ENCODE measurements at places on chromosomes 16 and 17.

GRCh38 chr16:29664091-29664921 lies 1.3 kb downstream of the SPN start:
- no peaks in the 10 kb centered on the region for H3K27me3 ChIP-seq
- H3K4me3 ChIP-seq = no peak overlapping the region
- peaks cover 12% of the 10 kb centered on the region for H3K4me1 ChIP-seq
- H3K27ac ChIP-seq = no peak overlapping the region

- DNase-seq = no peak
- no peak overlapping the region for H3K4me3 ChIP-seq
- no peaks in the 10 kb centered on the region for H3K36me3 ChIP-seq
- H3K4me1 ChIP-seq = no peaks in the 10 kb centered on the region
- H3K27me3 ChIP-seq = no peaks in the 10 kb centered on the region
Measured at GRCh38 chr16:57345666-57346204, 12.8 kb upstream of the CCL22 start.

DNA sequence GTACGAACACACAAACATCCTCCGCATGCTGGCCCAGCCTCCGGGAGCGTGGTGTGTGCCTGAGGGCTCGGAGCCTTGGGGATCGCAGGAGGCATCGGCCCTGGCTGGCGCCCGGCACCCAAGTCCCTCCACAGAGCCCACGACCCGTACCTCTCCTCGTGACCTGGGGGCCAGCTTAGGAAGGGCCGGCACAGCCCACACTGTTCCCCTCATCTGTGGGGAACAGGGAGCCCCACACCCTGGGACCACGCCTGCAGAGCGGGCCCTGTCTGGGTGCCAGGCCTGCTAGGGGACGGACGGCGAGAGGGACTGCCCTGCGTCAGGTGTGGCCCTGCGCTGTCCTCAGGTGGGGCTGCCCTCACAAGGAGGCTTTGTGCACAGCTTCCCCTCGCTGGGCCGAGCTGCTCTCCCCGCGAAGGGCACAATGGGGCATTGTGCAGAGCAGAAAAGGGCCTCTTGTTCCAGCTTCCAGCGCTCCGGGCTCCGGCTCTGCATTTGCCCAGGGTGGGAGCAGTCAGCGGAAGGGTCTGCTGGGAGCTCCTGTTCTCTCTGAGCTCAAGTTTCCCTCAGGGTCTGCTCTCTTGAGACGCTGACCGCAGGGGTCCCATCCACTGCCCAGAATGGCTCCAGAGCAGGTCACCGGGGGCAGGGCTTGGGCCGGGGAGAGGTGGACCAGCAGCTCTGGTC lies 1.7 kb upstream of the LMF1 start:
- peaks cover 9% of the 10 kb centered on the region for H3K4me1 ChIP-seq
- no peak overlapping the region for H3K27ac ChIP-seq
- H3K36me3 ChIP-seq = no peaks in the 10 kb centered on the region
- no peaks in the 10 kb centered on the region for H3K27me3 ChIP-seq
- no peak for DNase-seq

GRCh38 chr16:426906-427249 lies 1.4 kb downstream of the RAB11FIP3 start:
- H3K27ac ChIP-seq = no peak overlapping the region
- H3K4me1 ChIP-seq = peaks cover 18% of the 10 kb centered on the region
- H3K27me3 ChIP-seq = peaks cover 17% of the 10 kb centered on the region
- peaks cover 2% of the 10 kb centered on the region for H3K36me3 ChIP-seq
- DNase-seq = no peak
- peak overlapping the region; percentile 25 for H3K4me3 ChIP-seq

DNA sequence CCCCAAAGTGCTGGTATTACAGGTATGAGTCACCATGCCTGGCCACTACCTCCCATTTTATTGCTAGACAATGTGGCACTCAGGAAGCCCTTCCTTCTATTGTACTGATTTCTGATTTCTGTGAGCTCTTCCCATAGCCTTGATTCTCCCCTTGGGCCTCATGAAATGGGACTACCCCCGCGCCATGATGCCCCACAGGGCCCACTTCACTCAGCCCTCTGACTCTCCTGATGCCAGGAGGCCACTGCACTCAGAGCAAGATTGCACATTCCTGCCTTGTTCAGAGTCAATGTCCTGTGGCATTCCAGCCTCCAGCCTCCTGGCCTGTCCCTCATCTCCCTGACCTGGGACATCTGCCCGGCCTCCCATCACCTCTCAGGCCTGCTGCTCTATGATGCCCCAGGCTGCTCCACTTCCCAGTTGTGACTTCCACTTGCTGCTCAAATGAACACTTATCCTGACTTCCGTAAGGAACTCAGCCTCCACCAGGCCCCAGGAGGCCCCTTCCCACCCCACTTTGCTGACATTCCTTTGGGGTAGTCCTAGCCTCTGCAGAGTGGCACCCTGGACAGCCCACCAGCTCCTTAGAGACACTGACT lies 66.6 kb upstream of the KSR1 start:
- no peak overlapping the region for H3K27ac ChIP-seq
- H3K4me3 ChIP-seq = no peak overlapping the region
- no peaks in the 10 kb centered on the region for H3K27me3 ChIP-seq
- H3K4me1 ChIP-seq = peaks cover 6% of the 10 kb centered on the region
- peak; percentile 19 for DNase-seq

DNA sequence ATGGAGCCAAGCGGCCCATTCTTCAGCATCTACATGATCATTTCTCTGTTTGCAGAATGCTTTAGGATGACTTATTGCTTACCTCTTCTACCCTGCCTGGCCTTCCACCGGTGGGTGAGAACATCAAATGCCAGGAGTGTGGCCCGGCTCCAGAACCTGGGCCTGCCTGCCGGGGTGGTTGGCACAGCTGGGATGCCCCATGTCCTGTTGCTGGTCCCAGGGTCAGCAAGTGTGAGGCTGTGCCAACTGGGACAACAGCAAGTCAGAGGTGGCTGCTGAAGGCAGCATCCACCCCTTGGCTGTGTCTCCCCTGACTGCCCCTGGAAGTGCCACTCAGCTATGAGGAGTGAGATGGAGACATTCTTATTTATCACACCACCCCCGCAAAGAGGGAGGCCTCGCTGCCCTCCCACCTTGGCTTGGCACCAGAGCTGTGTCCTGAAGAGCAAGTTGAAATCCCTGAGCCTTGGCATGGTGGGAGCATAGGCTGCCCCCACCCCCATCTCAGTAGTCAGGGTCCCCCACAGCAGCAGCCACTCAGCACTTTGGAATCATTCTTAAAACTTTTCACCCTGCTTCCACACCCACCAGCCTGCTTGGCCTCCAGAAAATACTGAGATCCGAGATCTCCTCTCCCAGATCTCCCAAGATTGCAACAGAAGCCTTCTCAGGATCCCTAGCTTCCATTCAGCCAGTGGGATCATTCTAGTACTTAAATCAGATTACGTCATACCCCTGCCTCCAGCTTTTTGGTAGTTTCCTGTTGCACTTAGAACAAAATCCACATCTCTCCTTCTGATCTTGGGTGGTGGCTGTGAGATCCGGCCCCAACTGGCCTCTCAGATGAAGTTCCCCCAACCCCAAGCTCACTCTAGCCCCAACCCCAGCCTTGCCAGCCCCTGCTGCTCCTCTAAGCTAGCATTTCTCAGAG lies 127.5 kb downstream of the SOCS1 start:
- H3K4me3 ChIP-seq = no peak overlapping the region
- DNase-seq = no peak
- peaks cover 13% of the 10 kb centered on the region for H3K36me3 ChIP-seq
- peaks cover 25% of the 10 kb centered on the region for H3K4me1 ChIP-seq
- no peaks in the 10 kb centered on the region for H3K27me3 ChIP-seq
- no peak overlapping the region for H3K27ac ChIP-seq

DNA sequence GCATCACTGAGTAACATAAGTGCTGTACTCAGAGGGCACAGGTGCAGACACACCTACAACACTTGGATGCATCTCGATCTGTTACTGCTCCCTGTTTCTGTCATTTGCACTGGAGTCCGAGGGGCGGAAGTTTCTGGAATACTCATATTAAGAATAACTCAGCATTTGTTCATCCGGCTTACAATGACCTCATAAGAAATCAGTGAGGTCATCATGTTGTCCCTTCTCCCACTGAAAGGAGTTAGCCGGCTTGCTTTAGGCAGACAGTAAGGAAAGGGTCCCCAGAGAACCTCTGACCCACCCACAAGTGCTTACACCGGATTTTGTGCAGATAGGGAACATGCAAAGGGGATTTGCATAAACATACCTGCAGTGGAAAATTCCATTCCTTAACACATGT lies 344.7 kb downstream of the HAPSTR1 start:
- H3K4me1 ChIP-seq = peaks cover 3% of the 10 kb centered on the region
- DNase-seq = no peak
- no peak overlapping the region for H3K4me3 ChIP-seq
- no peaks in the 10 kb centered on the region for H3K27me3 ChIP-seq

DNA sequence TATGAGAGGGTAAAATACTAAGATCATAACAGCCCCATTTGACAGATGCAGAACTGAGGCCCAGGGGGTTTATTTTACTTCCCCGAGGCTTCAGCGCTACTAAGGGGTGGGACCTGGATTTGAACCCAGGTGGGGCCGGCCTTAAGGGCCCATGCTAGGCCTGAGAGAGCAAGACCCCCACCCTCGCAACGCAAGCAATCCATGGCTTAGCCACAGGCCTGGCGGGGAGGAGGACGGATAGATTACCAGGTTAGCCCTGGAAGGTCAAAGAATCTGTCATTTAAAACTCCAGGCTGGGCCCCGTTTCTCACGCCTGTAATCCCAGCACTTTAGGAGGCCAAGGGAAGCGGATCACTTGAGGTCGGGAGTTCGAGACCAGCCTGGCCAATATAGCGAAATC lies 1.9 kb upstream of the CDH3 start:
- H3K4me3 ChIP-seq = no peak overlapping the region
- peaks cover 5% of the 10 kb centered on the region for H3K36me3 ChIP-seq
- no peaks in the 10 kb centered on the region for H3K27me3 ChIP-seq
- H3K27ac ChIP-seq = no peak overlapping the region
- DNase-seq = no peak

- no peak overlapping the region for H3K27ac ChIP-seq
- DNase-seq = no peak
- no peaks in the 10 kb centered on the region for H3K27me3 ChIP-seq
- H3K4me1 ChIP-seq = no peaks in the 10 kb centered on the region
Measured at GRCh38 chr16:86531641-86532525, 21.6 kb downstream of the FOXF1 start.

GRCh38 chr17:43662413-43663141 lies 855 bp upstream of the MEOX1 start:
- no peak for DNase-seq
- H3K27ac ChIP-seq = peak overlapping the region; percentile 23
- no peaks in the 10 kb centered on the region for H3K36me3 ChIP-seq
- peaks cover 45% of the 10 kb centered on the region for H3K4me1 ChIP-seq

- peaks cover 39% of the 10 kb centered on the region for H3K36me3 ChIP-seq
- no peak overlapping the region for H3K27ac ChIP-seq
- no peaks in the 10 kb centered on the region for H3K27me3 ChIP-seq
- DNase-seq = no peak
- H3K4me3 ChIP-seq = no peak overlapping the region
- H3K4me1 ChIP-seq = no peaks in the 10 kb centered on the region
Measured at GRCh38 chr17:27596096-27596495, 34.9 kb upstream of the LGALS9 start.

GRCh38 chr16:46768809-46769208 lies 20.7 kb upstream of the MYLK3 start:
- DNase-seq = no peak
- no peaks in the 10 kb centered on the region for H3K4me1 ChIP-seq
- no peaks in the 10 kb centered on the region for H3K36me3 ChIP-seq
- H3K27me3 ChIP-seq = no peaks in the 10 kb centered on the region
- H3K27ac ChIP-seq = no peak overlapping the region

GRCh38 chr16:65142276-65142675 lies 20.4 kb upstream of the CDH11 start:
- H3K36me3 ChIP-seq = no peaks in the 10 kb centered on the region
- H3K27ac ChIP-seq = no peak overlapping the region
- no peak overlapping the region for H3K4me3 ChIP-seq
- H3K4me1 ChIP-seq = no peaks in the 10 kb centered on the region

- DNase-seq = no peak
- H3K27ac ChIP-seq = no peak overlapping the region
- peaks cover 66% of the 10 kb centered on the region for H3K27me3 ChIP-seq
- H3K4me3 ChIP-seq = no peak overlapping the region
- peaks cover 12% of the 10 kb centered on the region for H3K36me3 ChIP-seq
- H3K4me1 ChIP-seq = peaks cover 57% of the 10 kb centered on the region
Measured at GRCh38 chr17:2054262-2054511, 716 bp upstream of the HIC1 start.

GRCh38 chr17:72244956-72245355 lies 124.1 kb downstream of the SOX9 start:
- H3K36me3 ChIP-seq = no peaks in the 10 kb centered on the region
- H3K27ac ChIP-seq = no peak overlapping the region
- no peaks in the 10 kb centered on the region for H3K27me3 ChIP-seq
- no peak overlapping the region for H3K4me3 ChIP-seq

DNA sequence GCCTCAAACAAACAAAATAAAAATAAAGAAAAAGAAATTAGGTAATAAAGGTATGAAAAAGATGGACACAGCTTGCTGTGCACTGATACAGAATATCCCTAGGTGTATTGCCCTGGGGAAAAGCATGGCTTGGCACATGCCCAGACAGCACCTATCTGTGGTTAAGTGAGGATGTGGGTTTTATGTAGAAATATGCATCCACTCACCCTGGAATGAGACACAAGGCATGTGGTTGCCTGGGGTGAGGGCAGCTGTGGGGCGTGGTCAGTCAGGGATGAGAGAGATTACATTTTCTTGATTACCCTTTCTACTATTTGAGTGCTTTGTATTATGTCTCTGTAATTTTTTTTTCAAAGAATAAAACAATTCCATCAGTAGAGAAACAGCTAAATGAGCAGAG lies 6.9 kb downstream of the PLLP start:
- H3K4me3 ChIP-seq = no peak overlapping the region
- H3K4me1 ChIP-seq = peaks cover 9% of the 10 kb centered on the region
- no peak overlapping the region for H3K27ac ChIP-seq
- peak; percentile 93 for DNase-seq
- H3K27me3 ChIP-seq = peaks cover 3% of the 10 kb centered on the region

- no peak overlapping the region for H3K4me3 ChIP-seq
- no peaks in the 10 kb centered on the region for H3K27me3 ChIP-seq
- DNase-seq = no peak
- H3K4me1 ChIP-seq = no peaks in the 10 kb centered on the region
- H3K27ac ChIP-seq = no peak overlapping the region
Measured at GRCh38 chr17:65025297-65025696, 31.2 kb downstream of the GNA13 start.

DNA sequence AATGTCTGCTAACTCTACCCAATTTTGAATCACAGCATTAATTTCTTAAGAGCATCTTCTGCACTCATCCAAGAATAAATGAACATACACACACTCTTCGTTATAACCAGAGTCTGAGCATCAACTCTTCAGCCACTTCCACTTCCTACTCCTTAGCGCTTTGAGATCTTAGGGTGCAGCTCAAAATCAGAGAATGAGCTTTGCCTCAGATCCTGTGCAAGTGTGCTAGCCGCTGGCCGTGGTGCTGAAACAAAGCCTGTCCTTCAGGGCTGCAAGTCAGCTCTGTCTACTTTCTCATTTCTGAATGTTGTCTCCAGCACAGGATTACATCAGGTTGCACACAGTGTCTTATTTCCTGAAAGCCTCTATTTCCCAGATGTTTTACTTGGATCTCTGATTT lies 165.4 kb downstream of the AIPL1 start:
- H3K4me1 ChIP-seq = no peaks in the 10 kb centered on the region
- peak; percentile 54 for DNase-seq
- H3K36me3 ChIP-seq = no peaks in the 10 kb centered on the region
- H3K4me3 ChIP-seq = no peak overlapping the region
- H3K27me3 ChIP-seq = no peaks in the 10 kb centered on the region

Measured in trophoblast cell (in vitro differentiated cells and primary cell).